ENCODE measurements at places on chromosomes 6 and 20. TPM values are rescaled to one million over a fixed set of nuclear protein-coding genes. Genes with fewer than 3 reads are reported as not detected.

DNA sequence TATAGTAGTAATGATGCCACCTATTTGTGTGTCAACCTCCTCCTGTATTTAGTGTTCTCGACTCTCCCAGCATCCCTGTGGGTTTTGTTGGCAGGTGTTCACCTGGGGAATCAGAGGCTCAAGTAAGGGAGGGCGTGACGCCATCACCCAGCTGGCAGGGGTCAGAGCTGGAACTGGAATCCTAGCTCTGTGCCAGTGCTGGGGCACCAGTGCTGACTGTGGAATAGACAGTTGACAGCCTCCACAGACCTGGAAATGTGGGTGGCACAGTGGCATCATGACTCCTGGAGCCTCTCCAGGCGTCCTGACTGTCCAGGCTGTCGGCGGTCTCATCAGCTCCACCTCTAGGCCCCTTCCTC lies 102.8 kb downstream of the SYCP2 start:
- DNase-seq = no peak

DNA sequence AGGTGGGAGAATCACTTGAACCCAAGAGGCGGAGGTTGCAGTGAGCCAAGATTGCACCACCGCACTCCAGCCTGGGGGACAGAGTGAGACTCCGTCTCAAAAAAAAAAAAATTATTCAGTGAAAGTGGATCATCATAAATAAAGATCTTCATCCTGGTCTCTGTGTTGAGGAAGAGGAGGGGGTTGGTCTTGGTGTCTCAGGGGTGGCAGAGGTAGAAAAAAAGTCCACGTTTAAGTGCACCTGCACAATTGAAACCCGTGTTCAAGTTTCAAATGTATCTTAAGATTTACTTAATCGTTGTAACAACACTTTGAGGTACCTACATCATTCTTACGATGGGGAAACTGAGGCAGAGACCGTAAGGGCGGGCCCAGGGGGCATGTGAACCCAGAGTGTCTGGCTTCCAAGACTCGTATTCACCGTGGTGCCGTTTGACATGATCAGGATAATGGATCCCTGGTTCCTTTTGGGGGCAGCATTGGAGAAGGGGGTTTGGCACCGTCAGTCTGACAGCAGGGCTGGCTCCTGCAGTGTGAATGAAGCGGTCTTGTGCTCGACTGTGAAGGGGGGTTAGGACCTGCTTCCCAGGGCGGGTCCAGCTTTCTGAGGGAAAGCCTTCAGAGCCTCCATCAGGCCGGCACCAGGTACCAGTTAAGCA lies 32.9 kb upstream of the ID1 start:
- DNase-seq = peak; percentile 24

DNA sequence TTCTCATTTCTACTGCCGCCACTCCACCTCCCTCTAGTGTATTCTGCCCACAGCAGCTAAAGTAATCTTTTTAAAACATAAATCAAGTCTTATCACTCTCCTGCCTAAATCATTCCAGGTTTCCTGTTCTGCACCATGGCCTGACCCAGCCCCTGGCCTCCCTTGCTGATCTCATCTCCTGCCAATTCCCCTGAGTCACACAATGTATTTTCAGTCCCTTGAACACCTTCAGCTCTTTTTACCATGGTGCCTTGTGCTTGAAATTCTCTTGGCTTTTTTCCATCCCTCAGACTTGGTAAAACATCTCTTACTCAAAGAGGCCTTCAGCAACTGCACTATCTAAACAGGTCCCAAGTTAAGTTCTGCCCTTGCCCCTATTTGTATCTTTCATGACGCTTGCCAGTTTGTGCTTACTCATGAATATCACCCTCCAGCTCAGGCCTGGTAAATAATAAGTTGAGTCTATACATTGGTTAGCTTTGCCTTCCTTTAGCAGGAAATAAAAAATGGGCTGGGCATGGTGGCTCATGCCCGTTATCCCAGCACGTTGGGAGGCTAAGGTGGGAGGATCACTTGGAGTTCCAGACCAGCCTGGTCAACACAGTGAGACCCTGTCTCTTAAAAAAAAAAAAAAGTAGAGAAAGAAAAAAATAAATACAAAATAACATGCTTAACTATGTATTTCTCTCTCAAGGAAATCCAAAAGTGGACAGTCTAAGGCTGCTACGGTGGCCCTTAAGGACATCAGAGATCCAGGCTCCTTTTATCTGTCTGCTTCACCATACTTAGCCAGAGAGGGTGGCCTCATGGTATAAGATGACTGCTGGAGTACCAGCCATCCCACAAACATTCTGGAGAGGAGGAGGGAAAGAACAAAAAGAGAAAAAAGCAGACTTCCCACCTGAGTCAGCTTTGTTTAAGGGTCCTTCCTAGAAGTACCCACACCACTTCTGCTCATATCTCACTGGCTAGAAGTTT lies 62.2 kb downstream of the ARFGEF2 start:
- peak; percentile 66 for DNase-seq

DNA sequence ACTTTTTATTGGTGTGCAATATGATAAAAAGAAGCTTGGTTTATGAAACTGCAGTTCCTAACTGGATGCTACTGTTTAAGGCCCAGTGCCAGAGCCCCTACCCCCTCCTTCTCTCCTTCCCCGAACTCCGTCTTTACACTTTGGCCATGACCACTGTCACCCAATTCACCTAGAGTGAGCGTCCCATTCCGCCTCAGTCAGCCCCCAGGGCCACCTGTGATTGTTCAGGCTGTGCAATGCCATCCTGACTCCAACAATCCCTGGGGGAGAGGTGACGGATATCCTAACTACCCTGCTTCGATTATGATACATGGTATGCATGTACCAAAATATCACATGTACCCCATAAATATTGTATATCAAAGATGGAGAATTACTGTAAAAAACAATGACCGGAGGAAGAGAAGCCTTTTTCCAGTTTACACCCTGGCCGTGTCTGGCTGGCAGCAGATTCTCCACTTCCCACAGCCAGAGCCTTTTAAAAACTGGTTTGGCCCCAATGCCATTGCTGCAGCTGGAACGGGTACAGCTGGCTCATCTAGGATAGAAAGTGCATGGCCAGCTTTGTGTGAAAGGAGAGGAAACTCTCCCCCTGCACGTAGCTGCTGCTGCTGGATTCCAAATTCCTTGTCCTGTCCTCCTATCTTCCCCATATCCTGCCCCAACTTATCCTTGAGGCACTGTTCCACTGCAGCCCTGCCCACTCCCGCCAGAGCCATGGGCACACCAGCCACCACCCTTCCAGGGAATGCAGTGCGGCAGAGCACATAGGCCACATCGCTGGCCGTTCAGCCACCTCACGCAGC lies 99.7 kb downstream of the JPH2 start:
- DNase-seq = no peak

- peak; percentile 71 for DNase-seq
Measured at GRCh38 chr6:3259491-3259958, 778 bp downstream of the PSMG4 start.

GRCh38 chr6:71367756-71368155 lies 79.1 kb downstream of the OGFRL1 start:
- DNase-seq = no peak

- no peak for DNase-seq
Measured at GRCh38 chr20:62741701-62742491, 33.3 kb downstream of the NTSR1 start.

- DNase-seq = no peak
Measured at GRCh38 chr20:60857708-60858107, 394.4 kb upstream of the CDH4 start.

GRCh38 chr20:51542571-51543421 lies at the start of gene NFATC2:
NFATC2 (minus strand) TSS chr20:51542719; CDS start chr20:51542499, 220 bp downstream.
- peak; percentile 84 for DNase-seq

DNA sequence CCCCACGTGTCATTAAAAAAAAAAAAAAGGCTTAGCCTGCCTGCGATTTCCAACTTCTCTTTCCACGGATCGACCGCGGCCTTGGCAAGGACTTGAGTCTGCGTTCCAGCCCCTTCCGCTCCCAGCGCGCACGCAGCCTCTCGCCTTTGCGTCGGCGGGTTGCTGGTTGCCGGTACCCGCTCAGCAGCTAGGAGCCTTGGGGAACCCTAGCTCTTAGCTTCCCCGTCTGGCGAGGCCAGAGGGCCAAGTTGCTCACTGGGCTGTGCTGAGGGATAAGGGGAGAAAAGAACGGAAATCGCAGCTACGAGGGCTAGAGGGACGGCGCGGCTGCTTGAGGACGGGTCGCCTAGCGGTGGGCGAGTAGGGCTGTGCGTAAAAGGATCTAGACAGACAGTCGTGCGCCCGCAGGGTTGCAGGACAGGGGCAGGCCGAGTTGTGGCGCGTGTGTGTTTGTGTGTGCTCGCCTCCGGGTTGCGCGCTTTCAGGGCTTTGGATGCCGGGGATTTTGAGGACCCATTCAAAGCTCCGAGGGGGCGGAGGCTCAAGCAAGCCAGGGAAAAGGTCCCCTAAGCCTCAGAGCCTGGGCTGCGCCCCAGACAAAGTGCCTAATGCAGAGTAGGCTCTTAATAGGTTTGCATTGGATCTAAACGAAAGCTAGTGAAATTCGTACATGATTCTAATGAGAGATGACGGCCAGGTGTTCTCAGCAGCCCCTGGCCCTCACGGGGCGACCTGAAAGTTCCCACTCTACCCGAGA lies 40.5 kb upstream of the OSTM1 start:
- DNase-seq = peak; percentile 74

DNA sequence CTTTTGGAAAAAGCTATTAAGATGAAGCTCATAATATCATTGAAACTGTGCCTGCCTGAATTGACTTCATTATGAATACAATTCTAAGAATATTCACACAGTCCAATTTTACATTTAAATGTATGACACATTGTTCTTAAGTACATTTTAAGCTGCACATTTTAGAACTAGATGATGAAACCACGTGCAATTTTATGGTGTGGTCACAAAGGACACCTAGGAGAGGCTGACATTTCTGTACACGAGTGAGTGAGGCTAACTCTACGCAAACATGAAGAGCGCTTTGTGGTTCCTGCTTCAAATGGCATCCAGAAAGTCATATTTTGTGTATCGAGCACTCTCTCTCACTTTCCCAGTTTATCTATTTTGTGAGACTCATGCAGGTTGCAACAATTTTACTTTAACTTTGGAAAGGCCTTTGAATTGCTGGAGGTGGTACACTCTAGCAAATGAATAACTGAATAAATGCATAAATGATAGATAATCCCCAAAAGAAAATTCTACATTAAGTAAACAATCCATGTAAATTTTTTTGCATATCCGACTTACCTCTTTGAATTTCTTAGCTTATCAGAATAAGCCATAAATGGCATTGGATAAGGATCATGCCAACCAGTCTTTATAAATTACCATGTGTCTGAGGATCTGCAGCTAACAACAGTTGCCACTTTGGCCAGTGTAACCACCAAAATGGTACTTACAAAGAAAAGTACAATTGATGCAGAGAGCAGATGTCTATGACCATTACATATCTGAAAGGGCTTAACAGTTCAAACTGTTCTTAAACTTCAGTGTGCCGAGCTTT lies 97.3 kb downstream of the NRSN1 start:
- no peak for DNase-seq

GRCh38 chr6:121609281-121609680 lies 173.8 kb downstream of the GJA1 start:
- no peak for DNase-seq

- DNase-seq = peak; percentile 40
Measured at GRCh38 chr20:44614525-44614924, 32.1 kb downstream of the PKIG start.

GRCh38 chr20:347317-347639 lies 367 bp downstream of the NRSN2 start:
- DNase-seq = peak; percentile 23

GRCh38 chr20:46212876-46213275 lies 94.8 kb downstream of the CD40 start:
- peak; percentile 51 for DNase-seq

DNA sequence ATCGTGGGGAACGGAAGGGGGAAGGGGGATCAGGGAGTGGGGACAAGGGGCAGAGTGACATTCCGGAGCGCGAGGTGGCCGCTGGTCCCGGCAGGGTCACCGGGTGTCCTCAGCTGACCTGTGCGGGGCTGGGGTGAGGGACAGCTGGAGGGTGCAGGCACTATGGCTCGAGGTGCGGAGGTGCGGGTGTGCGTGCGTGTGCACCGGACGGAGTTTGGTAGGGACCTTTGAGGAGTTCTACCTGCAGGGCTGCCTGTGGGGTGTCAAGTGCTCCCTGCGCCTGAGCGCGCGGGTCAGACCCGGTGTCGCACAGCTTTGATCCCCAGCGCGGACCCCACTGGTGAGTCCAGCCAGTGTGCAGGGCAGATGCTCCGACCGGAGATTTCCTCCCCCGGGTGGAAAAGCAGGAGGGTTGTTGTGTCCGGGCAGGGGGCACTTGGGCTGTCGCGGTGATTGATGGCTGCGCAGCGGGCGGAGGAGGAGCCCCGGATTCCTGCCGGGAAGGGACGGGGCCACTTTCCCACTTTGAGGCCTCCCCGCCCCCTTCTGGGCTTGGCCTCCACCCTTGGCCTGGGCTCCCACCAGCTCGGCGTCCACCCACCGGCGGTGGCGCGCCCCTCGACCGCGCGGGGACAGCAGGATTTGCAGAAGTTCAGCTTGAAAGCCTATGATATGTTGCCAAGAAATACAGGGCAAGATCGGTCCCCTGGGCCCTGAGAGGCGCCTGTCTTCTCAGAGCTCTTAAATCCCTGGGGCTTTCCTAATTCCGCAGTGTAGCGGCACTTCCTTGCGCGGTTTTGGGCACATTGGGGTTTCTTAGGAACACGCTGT lies 658 bp downstream of the RIN2 start:
- DNase-seq = peak; percentile 89

DNA sequence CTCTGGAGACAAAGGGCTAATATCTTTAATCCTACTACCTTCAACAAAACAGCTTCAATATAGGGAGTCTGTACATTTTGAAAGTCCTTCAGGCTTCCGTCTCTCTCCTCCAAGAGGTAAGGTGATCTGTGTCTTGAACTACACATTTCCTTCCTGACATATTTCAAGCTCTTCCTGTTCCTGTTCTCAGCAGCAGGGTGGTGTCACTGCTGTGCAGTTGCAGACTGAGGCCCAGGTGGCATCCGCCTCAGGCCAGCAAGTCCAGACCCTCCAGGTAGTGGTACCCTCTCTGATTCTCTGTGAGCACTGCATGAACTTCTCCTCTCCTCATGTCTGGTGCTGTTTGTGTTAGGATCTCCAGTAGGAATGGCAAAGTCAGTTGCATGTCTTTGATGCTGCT lies 7.8 kb downstream of the NFYA start:
- no peak for DNase-seq

DNA sequence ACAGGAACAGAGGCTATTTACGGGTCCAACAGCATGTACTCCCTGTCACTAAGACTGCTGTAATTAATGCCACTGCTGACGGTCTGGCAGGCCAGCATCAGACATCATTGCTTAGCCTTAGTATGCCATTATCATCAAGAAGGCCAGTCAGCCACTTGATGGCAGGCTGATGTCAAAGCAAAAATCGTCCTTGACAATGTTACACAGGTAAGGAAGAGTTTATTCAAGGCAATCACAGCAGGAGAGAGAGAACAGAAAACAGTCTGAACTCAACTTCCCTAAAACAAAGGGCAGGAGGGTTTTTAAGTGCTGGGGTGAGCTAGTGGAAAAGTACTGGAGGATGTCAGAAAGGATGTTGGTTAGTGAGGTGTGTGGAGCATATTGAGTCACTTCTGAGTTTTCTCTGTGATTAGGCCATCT lies 25.1 kb downstream of the FKBP1C start:
- DNase-seq = no peak

GRCh38 chr6:80234908-80235307 lies 128.4 kb downstream of the BCKDHB start:
- no peak for DNase-seq

GRCh38 chr6:20400456-20401204 lies 1.0 kb upstream of the E2F3 start:
- DNase-seq = peak; percentile 49

EPB41L1 gene
- polyA plus RNA-seq = 12.1 TPM

BPIFA1 gene
- not detected for polyA plus RNA-seq

CD93 gene
- polyA plus RNA-seq = 14.1 TPM

TOX2 gene
- polyA plus RNA-seq = 1.9 TPM

MACROD2 gene
- polyA plus RNA-seq = 0.61 TPM

EEF1E1 gene
- 26.3 TPM for polyA plus RNA-seq

ULBP3 gene
- 0.43 TPM for polyA plus RNA-seq

FKBP1C gene
- 0.18 TPM for polyA plus RNA-seq

ASIP gene
- 8.0 TPM for polyA plus RNA-seq

TNF gene
- polyA plus RNA-seq = 0.23 TPM

Measured in right cardiac atrium (tissue), 5 donors.